ENCODE measurements at places on chromosomes 16 and 17.

DNA sequence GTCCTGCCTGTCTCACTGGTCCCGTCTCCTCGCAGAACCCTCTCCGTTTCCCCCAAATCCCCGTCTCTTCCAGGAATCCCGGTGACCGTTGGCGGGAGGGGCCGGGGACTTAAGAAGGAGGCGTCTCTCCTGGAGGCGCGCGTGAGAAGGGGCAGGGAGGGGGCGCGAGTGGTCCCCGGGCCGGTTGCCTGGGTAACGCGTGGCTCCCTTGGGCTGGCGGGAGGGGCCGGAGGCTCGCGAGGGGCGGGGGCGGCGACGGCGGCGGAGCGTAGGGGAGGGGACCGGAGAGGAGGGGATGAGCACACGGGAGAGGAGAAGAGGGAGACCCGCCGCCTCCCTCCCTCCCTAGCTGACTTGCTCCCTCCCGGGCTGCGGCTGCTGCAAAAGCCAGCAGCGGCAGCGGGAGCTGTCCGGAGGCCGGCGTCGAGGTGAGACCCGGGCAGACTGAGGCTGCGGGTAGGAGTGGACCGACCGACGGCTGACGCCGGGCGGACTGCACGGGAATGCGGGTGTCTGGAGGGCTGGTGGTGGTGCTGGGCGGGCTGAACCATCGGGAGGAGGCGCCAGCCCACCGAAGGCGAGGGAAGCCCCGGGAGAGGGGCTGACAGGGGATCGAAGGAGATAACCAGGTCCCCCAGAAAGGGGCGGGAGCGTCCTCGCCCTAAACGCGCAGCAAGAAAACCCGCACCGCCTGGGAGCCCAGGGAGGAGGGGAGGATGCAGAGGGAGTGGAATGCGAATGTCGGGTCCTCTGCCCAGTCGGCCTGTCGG lies at the start of gene PRRT2:
PRRT2 (plus strand) TSS at position 298 of the 770 bp plus-strand sequence. CDS start 862 bp downstream, outside the sequence.
- no peak for DNase-seq

- no peak for DNase-seq
These were observed 37.7 kb downstream of the EPN2 start for GRCh38 chr17:19274893-19275292.

- DNase-seq = no peak
These were observed 43.4 kb downstream of the ZNF276 start for GRCh38 chr16:89764711-89765201.

DNA sequence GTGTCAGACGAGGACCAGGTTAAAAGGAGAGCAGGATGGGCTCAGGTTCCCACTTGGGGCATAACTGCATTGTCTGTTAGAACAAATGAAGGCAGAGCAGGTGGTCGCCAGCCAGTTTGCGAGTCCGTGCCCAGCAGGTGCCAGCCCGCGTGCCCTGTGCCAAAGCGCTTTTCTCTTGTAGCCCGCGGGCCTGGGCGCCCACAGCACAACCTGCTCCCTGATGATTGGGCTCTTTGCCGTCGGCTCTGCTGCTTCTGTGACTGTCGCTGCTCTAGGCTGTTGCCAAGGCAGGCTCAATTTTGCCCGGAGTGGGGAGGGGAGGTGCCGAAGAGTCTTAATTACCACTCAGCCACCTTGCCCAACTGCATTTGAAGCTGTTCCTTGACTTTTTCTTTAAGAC lies 21.1 kb downstream of the KNOP1 start:
- no peak for DNase-seq

GRCh38 chr16:30488764-30489605 lies 16.4 kb downstream of the ITGAL start:
- DNase-seq = no peak

- peak; percentile 3 for DNase-seq
These were observed 843.7 kb downstream of the CDH11 start for GRCh38 chr16:64278196-64278595.

DNA sequence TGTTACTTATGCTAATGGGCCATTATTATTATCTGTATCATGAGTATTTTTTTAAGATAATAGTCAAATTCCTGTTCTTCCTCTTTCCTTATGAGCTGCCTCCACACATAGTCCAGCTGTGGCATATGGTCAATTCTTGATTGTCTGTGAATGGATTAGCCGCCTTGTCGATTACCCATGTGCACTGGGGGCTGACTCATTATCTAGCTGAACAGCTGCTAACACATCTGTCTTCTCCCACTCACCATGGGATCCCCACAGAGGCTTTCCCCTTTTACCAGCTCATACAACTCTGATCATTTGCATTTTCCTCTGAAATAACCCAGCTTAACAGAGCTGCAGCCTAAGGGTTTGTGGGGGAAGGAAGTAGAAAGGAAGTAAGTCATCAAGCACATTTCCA lies 915.0 kb downstream of the CDH11 start:
- DNase-seq = no peak

- DNase-seq = no peak
These were observed 12.0 kb upstream of the EVPL start for GRCh38 chr17:76039121-76039520.

DNA sequence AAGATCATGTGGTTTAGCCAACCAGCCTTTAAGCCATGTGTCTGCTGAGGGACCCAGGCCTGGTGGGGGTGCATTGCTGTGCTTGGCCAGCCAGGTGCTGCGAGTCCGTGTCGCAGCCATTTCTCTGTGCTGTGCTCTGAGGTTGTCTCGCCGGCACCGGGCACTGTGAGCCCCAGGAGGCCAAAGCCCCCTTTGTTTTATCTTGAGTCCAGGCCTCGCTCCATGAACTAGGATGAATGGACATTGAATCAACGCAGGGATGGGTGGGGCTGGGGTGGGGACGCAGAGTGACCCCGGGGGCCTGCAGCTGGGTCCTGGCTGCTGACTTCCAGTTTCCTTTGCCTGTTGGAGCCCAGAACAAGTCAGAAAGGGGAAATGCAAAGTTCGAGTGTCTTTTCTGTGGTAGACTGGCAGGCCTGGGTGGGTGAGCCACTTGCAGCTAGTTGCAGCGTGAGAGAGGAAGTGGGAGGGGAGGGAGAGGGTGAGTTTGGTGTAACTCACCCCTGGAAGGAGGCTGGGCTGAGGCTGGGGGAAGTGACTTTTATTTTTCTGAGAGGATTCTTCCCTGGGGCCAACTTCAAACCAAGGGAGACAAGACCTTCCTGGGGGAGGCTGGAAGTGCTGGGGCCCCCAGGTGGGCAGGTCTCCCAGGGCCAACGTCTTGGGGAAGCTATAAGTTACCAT lies 324.7 kb downstream of the SEC14L1 start:
- DNase-seq = no peak

DNA sequence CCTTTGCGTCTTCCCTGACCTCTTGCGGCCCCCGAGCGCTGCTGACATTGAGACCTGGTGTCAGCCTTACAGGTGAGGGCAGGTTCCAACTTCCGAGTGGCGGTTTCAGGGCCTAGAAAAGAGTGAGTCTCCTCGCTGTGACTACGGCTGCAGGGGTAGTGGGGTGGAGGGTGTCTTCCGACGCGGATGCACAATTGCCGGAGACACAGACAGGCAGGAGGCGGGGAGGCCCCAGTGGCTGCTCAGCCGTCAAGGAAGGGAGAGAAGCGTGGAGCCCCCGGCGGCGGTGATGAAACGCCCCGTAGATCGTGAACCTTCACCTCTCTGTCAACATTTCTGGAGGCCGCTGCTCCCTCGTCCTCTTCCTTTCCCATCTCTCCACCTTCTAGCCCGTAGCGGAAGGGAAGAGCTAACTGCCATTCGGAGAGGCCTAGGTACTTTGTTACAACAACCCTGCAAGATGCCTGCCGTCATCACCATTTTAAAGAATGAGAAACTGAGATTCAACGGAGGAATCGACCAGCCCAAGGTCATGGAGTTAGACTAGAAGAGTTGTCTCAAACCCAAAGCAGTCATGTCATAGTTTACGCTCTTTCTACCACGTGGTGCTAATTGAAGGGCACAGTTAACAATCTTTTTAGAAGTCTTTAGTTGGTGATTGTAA lies 485 bp downstream of the DNAJA3 start:
- no peak for DNase-seq

GRCh38 chr17:8362651-8363332 lies 13.7 kb downstream of the KRABD2 start:
- DNase-seq = no peak

GRCh38 chr17:42809250-42809649 lies 10.6 kb downstream of the CNTD1 start:
- DNase-seq = no peak

GRCh38 chr16:74700438-74701225 lies at the start of gene MLKL:
TSS of gene MLKL (minus strand) at chr16:74700862. CDS start at chr16:74695757, 5,105 bp downstream.
- DNase-seq = no peak

GRCh38 chr17:17765359-17766076 lies 71.3 kb downstream of the SREBF1 start:
- no peak for DNase-seq

DNA sequence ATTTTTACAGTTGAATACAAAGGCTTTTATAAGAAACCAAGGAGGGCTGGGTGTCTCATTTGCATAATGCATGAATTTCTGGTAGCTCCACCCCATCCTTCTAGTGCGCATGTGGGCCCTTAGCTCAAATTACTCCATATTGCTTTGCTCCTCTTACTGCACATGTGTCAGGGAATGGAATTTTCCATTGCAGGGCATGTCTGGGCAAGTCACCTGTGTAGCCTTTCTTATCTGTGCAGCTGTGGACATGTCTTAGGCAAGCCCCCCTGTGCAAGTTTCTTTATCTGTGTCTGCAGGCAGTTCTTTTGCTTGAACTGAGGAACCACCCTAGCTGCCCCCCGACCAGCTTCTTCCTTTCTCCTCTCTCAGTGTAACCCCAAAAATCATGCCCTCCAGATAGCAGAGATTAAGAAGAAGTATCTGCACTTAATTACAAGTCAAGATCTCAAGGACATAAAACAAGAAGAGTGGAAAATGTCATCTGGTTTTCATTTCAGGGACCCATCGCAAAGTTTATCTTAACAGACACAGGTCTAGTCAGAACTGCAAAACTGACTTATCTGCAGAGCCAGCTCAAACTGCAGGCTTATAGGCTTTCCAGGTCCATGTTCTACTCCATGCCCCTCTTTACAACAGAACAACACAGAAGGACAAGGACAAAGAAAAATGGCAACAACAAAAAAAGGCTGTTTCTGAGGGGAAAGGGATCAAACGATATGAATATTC lies 137.9 kb upstream of the HS3ST4 start:
- DNase-seq = peak; percentile 8

- DNase-seq = no peak
These were observed 25.8 kb downstream of the USP10 start for GRCh38 chr16:84725481-84726078.

GRCh38 chr17:19401321-19402010 lies 9.6 kb upstream of the RNF112 start:
- DNase-seq = no peak

- no peak for DNase-seq
These were observed 1.8 kb upstream of the PRSS53 start for GRCh38 chr16:31090540-31090939.

DNA sequence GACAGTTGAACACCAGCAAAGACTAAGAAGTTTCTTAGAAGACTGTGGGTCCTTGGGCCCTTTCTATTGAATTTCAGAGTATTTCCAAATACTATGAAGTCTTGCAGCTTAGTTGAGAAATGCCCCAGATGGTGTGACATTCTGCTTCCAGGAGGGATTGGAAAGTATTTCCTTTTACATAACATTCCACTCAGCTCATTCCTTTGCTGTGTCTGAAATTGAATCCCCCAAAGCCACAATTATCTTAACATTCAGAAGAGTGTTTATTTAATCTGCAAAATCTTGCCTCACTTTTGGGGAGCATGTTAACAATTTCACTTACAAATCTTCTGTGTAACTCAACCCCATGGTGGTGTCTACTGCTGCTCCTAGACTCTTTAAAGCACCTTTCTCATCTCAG lies 307.7 kb downstream of the WWOX start:
- DNase-seq = peak; percentile 13
